ENCODE measurements at places on chromosomes 1 and 21.

- DNase-seq = no peak
Measured at GRCh38 chr1:26049531-26050247, 3.8 kb upstream of the SLC30A2 start.

- DNase-seq = no peak
Measured at GRCh38 chr1:209751627-209752231, 4.1 kb upstream of the TRAF3IP3 start.

DNA sequence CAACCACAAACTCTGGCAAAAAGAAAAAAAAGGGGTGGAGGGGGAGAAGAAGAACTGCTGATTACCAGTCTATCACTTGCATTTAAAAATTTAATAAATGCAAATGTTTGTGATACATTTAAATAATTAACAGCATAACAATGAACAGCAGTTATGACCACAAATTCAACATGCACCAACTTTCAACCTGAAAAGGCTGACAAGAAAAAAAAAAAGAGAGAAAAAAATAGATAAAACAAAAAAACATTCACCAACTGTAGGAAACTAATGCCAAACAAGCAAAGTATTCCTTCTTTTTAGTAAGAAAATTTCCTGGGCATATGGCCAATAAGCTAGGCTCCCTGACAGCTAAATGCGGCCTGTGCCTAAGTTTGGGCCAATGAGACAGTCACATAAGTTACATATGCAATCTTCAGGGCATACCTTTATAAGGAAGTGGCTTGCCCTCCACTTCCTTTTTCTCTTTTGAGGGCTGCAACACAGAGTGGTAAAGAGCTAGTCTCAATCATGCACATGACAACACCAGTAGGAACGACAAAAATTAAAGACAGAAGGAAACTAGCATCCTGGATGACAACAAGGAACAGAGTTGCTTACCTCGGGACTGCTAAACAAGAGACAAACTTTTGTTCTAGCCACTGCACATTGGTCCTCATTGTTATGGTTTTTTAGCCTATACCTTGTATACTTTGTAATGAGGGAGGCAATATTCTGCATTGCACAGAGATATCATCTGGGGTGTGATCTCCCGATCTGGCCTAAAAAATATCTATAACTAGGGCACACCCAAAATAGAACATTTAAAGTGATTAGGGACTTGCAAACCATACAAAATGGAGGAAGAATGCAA, 24.2 kb upstream of the PHTF1 start:
- peak; percentile 20 for DNase-seq

DNA sequence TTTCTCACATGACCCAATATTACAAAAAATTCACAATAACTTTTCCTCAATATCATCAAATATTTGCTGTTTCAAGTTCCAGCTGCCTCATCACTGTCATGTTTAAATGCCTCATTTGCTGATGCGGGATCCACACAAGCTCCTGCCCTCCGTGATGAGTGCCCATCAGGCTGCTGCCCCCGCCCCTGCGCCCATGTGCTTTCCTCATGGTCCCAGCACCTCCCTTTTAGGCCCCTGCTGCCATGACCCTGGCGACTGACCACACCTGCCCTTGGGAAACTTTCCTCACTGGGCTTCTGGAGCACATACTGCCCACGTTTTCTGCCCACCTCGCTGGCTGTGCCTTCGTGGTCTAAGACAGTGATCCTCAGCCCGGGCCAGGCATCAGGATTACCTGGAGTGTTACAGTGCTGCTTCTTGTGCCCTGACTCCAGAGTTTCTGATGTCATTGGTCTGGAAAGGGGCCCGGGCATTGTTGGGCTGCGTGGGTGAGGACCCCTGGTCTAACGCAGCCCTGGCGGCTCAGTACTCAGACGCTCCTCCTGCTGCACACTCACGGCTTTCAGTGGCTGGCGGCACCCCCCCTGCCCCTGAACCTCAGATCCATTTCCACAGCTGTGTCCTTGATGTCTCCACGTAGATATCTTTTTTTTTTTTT, 20.5 kb downstream of the PLEKHM2 start:
- DNase-seq = no peak

DNA sequence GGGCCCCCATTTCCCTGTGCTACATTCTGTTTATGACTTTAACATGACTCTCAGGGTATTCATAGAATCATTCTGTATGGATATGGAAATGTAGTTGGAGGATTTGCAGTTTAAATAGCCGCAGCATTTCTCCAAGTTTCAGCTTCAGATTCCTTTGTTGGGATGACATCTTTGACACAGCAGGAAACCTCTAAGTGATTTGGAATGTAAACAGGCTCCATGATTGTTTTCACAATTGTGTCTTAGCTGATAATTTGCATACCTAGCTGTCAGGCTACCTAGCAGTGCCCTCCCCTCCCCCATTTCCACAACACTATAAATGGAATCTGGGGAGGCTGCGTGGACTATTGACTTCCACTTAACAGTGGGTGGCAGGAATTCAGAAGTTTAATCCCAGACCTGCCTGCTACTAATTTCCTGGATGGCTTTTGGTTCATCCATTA, 290.2 kb downstream of the HLX start:
- DNase-seq = no peak

- no peak for DNase-seq
Measured at GRCh38 chr1:183576537-183576936, 13.7 kb downstream of the NCF2 start.

GRCh38 chr1:21749109-21749508, 33.8 kb downstream of the USP48 start:
- DNase-seq = no peak

GRCh38 chr1:223763881-223764280, 51.5 kb downstream of the CAPN2 start:
- DNase-seq = no peak

DNA sequence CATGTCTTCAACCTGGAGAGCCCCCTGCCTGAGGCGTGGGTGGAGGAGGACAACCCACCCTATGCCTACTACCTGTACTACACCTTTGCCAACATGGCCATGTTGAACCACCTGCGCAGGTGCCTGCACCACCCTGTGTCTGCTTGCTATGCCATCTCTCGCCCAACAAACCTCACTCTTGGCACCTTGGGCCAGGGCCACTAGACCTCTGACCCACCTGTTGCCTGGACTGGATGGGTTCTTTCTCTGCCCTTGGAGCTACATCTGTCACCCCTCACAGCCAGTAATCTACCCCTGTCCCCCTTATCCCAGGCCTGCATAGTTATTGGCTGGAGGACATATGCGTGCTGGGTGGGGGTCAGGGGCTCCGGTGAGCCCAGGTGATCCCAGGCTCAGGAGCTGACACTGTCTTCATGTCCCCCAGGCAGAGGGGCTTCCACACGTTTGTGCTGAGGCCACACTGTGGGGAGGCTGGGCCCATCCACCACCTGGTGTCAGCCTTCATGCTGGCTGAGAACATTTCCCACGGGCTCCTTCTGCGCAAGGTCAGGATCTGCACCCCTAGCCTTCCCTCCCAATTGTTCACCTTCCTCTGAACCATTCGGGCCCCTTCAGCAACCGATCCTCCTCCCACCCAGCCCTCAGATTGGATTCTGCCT, 9.9 kb downstream of the AMPD2 start:
- no peak for DNase-seq

DNA sequence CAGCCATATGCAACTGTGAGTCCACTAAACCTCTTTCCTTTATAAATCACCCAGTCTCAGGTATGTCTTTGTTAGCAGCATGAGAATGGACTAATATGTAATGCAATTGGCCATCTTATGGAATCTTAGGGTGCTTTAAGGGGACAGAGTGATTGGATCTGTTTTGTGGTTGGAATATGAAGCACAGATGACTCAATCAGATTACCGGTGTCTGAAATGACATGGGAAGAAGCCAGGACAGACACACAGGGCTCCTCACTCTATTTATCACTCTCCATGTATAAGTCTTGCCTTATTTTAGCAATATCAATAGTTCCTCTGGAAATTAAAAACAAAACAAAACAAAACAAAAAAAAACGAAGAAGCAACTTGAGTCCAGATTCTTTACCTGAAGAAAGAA, 12.9 kb downstream of the KCNJ6 start:
- no peak for DNase-seq

DNA sequence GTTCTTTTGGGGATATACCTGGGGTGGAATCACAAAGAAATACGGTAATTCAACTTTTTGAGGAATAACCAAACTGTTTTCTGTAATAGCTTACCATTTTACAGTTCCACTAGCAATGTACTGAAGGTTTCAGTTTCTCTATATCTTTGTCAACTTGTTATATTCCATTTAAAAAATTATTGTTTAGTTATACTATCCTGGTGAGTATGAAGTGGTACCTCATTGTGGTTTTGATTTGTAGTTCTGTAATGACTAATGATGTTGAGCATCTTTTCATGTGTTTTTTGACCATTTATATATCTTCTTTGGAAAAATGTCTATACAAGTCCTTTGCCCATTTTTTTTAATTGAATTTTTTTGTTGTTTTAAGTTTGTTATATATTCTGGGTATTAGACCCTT, 39.4 kb downstream of the MAST2 start:
- no peak for DNase-seq

DNA sequence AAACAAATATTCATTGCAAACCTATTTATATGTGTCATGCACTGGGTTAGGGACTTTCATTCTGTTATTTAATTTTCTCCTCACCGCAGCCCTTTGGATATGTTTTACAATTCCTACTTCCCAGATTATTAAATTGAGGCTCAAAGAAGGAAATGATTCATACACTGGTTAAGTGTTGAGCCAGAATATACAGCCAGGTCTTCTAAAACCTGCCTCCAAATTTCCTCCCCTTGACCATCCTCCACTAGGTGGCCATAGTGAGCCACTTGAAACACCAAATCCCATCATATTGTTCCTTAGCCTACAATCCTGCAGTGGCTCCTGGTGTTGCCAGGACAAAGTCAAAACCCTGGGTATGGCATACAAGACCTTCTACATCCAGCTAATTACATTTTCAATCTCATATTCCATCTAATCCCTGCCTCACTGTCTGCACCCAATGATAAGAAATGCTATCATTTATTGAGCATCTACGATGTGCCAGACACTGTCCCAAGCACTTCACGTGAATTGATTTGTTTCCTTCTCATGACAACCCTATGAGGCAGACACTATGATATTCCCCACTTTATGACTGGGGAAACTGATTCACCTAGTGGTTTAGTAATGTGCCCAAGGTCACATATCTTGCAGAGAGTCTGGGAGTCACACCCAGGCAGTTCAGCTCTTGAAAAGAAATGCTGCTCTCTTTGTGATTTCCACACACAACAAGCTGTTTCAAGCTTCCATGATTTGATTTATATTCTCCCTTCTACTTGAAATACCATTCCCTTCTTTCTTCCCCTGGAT, 23.6 kb upstream of the KIRREL1 start:
- no peak for DNase-seq
